ENCODE measurements at places on chromosomes 1 and 21. TPM values are rescaled to one million over a fixed set of nuclear protein-coding genes. Genes with fewer than 3 reads are reported as not detected.

- no peak for DNase-seq
Observed at GRCh38 chr1:107897438-107898345, 67.3 kb downstream of the VAV3 start.

GRCh38 chr1:20586953-20587660, 1.8 kb upstream of the CDA start:
- DNase-seq = no peak

GRCh38 chr1:214702556-214702955, 99.6 kb downstream of the CENPF start:
- no peak for DNase-seq

GRCh38 chr1:34164771-34165391, at the start of gene CSMD2:
Gene CSMD2, minus strand, starts transcription at chr1:34165230. Its CDS starts 133 bp downstream, at chr1:34165097.
- peak; percentile 46 for DNase-seq

The RIPPLY3 gene
- not detected for total RNA-seq

The PTTG1IP gene
- total RNA-seq = 143 TPM

Measured in left ventricle myocardium superior (tissue), 1 donor.